ENCODE measurements at places on chromosomes 4 and X. TPM values are rescaled to one million over a fixed set of nuclear protein-coding genes. Genes with fewer than 3 reads are reported as not detected.

The CXXC4 gene
- polyA plus RNA-seq: 0.01 TPM

The AGTR2 gene
- not detected for polyA plus RNA-seq

The GAGE2A gene
- polyA plus RNA-seq: not detected

The TMEM187 gene
- polyA plus RNA-seq: 6.2 TPM

The FGF13 gene
- polyA plus RNA-seq: 0.09 TPM

The NUDT10 gene
- polyA plus RNA-seq: not detected

The DKK2 gene
- polyA plus RNA-seq: not detected

The ERCC6L gene
- 0.86 TPM for polyA plus RNA-seq

The F8A2 gene
- not detected for polyA plus RNA-seq

The PRDM5 gene
- not detected for polyA plus RNA-seq

The FAM120C gene
- polyA plus RNA-seq: 6.4 TPM

The BCAP31 gene
- polyA plus RNA-seq: 139 TPM

The CNKSR2 gene
- polyA plus RNA-seq: not detected

The FAM9C gene
- not detected for polyA plus RNA-seq
